RCC 7860 (cell line): ENCODE measurements at places on chromosomes 7 and 10.

DNA sequence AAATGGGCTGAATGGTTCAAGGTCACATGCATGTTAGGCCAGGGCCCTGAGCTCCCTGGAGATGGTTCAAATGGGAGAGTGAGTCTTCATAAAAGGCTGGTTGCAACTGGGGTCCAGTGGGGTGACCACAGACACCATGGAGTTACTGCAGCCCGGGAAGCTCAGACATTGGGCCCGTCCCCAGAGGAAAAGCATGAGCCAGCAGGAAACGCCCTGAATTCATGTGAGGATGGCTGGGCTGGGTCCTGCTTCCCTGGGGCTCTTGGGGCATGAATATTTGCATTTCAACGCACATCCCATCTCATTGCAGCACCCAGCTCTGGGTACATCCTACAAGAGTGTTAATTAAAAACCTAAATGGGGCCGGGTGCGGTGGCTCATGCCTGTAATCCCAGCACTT lies 549.0 kb downstream of the TCERG1L start:
- no peak for DNase-seq

DNA sequence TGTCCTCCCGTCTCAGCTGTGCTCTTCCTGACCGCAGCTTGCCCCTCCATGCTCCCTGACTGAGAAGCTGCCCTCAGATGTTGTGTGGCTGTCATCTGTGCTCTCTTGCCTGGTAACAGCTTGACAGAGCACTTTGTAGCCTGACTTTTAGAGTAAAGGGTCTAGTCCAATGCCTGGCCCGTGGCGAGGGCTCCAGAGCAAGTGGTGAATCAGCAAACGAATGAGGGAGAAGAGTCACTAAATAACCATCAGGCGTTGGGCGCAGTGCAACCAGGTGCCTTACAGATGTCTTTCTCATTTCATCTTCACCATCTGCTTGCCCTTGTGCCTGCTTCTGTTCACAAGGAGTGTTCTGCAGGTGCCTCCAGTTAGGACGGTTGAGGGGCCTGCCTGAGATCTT lies 45.6 kb downstream of the MKI67 start:
- no peak for DNase-seq

- peak; percentile 94 for DNase-seq
Observed at GRCh38 chr10:80498833-80499741, 38.6 kb upstream of the SH2D4B start.

DNA sequence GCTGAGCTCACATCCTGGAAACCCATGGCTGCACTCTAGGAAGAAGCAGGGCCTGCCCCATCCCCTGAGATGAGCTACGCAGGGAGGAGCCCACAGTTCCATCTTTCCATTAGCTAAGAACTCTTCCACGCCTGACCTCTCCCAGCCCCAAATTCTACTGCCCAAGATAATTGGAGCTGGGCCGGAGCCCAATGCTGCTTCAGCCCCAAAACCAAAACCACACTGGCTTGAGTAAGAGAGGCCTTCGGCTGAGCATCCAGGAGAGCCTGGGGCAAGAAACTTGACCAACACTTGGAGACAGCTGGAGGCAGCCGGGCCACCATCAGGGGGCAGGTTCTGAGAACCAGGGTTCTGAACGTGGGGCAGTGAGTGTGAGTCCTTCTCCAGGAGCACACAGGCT lies 116.1 kb upstream of the ZMIZ1 start:
- no peak for DNase-seq

DNA sequence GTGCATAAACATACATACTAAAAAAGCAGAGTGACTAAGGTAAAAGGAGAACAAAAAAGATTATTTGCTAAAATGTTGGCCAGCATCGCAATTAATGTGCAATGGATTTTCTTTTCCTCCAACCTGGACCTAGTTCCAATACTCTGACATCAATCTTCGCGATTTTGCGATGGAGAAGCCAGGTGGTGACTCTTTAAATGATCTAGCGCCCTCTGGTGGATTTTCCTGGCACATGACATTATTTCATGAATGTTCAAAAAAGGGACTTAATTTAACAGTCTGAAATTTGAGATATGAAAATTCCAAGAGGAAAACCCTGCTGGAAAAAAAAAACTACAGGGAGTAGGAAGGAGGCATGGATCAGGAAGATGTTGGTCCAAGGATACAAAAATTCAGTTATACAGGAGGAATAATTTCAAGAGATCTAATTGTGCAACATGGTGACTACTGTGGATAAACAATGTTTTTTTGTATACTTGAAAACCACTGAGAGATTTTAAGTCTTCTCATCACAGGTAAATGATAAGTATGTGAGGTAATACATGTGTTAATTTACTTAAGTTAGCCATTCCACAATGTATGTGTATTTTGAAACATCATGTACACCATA lies 4.3 kb upstream of the KCNMA1 start:
- DNase-seq, result peak; percentile 70

DNA sequence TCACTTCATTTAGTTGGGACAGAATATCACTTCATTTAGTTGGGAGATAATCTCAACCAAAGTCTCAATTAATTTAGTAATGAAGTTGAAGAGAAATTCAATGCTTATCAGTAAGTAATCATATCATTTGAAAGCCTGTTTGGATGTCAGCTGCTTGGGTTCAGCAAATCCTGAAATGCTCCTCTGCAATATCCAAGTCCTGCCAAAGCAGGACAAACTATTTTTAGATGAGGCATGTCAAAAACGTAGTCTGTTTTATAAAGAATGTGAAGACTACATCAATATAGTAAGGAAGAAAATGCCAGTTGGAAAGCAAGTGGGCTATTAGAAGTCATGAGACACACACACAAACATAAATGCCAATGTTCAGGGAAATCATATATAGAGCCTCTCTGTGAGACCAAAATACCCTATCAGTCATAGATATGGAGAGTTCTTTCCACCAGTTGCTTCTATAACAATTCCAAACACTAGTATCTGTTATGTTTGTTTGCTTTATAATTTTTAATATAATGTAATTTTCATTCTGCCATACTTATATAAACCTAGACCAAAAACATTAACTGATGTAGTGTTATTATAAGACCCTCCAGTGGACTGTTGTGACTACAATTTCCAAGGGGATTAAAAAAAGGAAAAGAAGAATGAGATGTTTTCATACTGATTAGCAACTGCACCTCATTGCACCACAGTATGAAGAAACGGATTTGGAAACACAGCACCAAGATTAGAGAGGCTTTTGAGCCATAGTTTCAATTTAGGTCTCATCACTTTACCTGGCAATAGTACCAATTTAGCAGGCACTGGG lies 160.7 kb downstream of the LRRTM3 start:
- no peak for DNase-seq

DNA sequence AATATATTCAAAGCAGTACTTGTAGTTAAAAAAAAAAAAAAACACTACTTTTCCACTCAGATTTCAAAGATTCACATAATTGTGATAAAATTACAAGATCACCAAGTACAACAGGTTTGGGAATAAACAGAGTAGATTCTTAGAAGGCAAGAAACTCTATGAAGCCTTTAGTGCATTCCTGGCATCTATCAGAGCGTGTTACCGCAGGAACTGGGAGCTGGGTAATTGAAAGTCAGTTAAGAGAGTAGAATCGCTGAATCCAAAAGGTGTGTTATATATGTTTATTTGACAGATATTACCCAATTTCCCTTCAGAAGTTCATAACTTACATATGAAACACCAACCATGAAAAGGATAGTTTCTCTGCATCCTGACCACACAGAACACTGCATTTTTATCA lies 159.2 kb upstream of the PLXNA4 start:
- peak; percentile 50 for DNase-seq

- DNase-seq, result no peak
Observed at GRCh38 chr7:22670422-22670815, 56.6 kb upstream of the IL6 start.
